ENCODE measurements at places on chromosomes 4 and X.

GRCh38 chrX:100379388-100379986 lies 30.6 kb downstream of the PCDH19 start:
- DNase-seq = no peak

DNA sequence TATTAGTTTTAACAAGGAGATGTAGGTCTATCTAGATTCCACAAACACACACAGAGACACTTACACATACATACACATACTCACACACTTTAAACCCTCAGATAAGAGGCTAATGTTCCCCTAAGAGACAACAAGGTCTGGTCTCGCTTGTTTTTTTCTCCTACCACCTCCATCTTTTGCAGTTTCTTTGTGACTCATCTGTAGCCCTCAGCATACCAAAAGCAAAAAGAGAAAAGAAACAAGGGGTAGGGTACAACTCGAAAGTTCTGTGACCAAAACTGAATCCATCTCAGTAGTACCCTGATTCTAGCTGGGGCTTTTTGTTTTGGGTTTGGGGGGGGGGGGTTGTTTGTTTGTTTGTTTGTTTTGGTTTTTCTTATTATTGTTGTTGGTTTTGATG lies 12.2 kb upstream of the EXOSC9 start:
- no peak for DNase-seq

GRCh38 chr4:40349561-40350198 lies 14.5 kb downstream of the CHRNA9 start:
- no peak for DNase-seq

GRCh38 chr4:27595571-27596360 lies 735.1 kb downstream of the STIM2 start:
- DNase-seq = no peak

DNA sequence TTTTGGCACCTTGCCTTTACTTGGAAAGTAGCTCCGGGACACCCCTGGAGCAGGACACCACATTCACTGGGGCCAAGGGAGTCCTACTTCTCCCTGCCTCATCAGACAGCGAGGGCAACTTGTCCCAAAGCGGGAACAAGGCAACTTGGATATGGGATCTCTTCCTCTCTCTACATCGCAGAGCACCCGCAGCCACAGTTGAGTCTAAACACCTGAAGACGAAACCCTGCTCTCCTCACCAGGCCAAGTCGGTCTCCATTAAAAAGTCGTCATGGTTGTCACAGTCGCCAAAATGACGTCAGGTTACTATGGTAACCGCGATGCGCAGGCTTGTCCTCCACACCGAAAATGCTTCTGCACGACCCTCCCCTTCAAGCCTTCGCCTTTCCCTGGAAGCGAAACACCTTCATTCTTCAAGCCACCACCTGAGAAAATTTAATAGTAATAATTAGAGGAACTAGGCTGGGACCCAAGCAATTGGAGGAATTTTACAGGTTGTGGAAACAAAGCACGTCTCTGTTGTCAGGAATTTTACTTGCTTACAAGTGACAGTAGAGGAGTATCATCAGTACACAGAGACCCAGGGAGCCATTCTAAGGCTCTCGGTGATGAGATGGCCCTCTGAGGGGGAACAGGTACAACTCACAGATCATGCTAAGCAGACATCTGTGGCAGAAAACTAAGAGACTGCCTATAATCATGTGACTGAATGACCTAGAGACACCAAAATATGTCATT lies 30.5 kb upstream of the TCEAL4 start:
- DNase-seq = peak; percentile 63

DNA sequence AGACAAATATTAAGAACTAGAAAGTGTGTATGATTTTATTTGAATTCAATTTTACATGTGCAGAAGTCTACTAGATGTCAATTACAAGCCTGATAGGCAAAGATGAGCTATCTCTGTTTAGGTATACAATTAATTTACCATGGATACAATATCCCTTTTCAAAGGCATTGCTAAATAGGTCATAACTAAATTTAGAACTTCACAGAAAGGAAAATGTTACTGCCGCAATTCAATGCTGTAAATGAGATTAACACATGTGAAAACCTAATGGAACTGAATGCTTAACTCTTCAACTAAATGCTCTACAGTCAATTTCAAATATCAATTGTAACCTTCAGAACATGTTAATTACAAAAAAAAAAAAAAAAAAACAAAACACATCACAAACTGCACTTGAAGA lies 14.6 kb downstream of the RAP2C start:
- no peak for DNase-seq

DNA sequence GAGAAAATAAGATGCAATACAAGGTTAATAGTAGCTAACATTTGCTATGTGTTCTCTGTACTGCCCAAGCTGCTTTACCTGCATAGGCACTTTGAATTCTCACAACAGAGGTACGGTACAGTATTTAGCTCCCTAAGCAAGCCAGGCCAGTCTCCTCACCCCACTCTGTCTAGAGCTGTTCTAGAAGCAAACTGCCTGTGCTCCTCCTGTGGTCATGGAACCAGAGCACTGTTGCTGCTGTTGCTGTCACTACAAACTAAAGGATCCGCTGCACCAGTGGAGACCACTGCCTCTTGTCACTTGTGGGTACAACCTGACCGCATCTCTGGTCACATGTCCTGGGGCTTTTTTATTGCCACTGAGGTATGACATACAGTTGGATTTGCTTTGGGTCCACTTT lies 19.6 kb downstream of the ZNF330 start:
- DNase-seq = no peak

DNA sequence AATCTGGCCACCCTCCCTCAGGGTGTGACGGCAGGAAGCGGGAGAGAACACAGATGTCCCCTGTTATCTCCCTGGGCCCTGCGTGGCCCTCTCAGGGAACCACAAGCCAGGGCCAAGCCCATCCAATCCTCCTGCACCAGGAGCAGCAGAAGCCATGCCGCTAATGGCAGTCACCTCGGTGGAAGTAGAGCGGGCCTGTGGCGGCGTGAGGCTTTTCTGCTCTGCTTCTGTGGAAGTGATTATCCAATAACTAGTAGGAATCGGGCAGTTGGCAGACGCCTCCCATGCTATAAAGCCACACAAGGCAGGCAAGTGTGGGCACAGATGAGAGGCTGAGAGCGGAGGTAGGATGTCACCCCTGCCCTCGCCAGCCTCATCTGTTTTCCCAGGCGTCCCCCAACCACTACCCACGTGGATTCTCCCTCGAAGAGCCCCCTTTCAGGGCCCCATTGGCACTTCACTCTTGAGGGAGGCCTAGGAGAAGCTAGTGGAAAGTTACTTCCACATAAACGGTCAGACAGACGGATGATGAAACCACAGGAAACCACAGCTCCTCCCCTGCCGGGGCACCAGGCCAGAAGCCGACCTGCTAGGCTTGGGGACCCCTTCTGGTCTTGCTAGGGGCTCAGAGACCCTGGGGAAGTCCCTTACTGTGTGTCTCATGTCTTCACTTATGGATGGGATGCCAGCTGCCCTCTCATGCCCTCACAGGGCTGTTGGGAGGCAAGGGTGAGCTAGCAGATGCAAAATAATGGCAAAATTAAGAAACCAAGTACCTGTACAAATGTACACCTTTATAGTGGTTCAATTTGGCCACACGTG lies 18.8 kb upstream of the TMSB4X start:
- DNase-seq = no peak

DNA sequence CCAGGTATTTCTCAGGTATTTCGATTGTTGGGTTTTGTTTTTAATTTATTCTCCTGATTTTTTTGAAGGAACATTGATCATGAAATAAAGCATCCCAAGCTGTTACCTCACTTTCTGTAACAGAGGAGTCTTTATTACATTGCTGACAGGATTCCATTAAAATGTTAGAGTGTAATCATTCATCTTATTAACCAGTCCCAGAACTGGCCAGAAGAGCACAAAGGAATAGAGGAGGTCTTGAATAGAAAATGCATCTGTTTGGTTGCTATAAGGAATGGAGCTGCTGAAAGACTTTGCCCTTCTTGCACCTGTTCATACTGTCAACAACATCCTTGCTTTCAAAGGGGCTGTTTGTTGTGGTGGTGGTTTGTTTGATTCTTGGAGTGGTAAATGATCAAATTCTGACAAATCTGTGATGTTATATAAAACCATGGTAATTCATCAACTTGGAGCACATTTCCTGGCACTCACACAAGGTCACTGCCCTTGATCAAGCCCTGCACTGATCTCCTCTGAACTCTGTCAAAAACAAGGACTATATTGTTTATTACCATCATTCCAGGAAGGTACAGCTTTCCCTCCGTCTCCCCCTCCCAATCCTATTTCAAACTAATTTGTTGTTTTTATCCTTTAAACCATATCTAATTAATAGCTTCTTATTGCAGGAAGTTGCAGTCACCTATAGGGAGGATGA lies 215.8 kb downstream of the PCDH19 start:
- DNase-seq = no peak

- no peak for DNase-seq
Measured at GRCh38 chr4:43765514-43765913, 683.1 kb downstream of the KCTD8 start.

DNA sequence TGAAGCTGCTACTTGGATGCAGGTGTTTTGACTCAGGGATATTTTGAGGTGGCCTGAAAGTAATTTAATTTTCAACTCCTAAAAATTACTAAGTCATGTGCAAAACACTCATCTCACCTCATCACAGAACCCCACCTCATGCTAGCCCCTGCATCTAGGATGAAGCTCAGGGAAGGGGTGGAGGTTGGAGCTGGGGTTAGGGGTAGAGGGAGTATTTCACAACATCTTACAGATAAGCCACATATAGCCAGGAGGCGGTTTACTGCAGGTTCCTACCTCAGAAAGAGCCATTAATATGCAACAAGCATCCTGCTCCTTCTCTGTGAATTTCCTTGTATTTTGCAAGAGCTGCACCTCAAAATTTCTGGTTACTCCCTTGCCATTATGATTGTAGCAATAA lies 70.5 kb upstream of the TSPAN5 start:
- DNase-seq = no peak

DNA sequence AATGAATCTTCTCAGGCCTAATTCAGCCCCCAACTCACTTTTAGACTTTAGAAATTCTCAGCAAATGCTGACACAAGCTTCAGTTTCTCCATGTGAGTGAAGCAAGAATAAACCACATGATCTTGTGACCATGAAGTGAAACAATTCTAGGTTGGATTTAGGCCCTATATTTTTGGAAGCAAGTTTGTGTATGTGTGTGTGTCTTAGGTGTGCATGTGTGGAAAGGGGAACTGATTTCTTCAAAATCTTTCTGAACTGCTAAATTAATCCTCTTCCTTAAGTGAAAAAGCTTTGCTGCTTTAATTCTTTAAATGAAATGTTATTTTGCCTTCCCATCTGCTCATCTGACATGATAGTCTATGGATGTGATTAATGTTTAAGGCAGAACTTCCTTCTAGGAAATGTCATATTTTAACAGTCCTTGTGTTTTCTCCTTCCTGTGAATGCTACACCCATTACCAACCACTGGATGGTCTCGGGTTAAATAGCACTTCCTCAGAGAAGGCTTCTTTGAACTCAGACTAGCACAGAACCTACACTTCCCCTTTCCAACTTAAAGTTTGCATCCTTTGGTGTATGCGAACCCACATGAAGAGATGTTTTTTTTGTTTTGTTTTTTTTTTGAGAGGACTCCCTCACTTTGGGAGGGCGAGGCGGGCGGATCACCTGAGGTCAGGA lies 1.2 kb upstream of the TMEM144 start:
- no peak for DNase-seq

- no peak for DNase-seq
Measured at GRCh38 chr4:147219145-147219544, 261.8 kb upstream of the EDNRA start.

All from globus pallidus (tissue), 1 donor.